Stimulated activated CD8-positive, alpha-beta memory T cell treated with anti-CD3 and anti-CD28 coated beads, Interleukin-15, amount 100 ng/mL, for 4 hours (primary cell): ENCODE measurements at places on chromosomes 6 and 20.

DNA sequence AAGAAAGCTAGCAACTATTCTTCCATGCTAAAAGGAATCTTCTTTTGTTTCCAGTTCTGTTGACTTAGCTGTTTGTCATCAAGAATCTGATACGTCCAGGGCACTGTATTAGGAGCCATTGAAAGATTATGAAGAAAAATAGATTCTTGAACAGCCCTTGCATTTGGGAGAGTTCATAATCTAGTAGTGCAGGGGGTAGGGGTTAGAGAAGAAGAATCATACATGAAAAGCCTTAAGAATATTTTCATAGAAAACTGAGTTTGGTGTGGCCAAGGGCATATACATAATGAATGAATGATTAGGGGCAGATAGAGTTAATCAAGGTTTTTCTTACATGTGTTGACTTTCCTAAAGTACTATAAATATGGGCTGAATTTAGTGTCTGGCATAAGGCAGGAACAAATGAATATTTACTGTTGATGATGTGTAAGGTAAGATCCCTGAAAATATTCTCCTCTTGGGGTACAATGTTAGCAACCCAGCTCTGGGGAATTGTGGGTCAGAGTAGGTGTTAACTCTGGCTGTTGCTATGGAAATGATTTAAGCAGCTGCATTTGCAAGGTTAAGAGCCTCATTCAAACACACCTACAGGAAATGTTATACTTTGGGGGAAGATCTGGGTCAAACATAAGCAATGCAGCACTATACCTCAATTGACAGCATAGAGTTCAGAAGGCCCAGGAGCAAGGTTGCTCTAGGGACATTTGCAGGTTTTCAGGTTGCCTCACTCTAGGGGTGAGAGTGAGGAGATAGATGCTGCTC lies 667.3 kb upstream of the CITED2 start:
- DNase-seq: no peak

GRCh38 chr6:25217302-25217701 lies 61.9 kb upstream of the CARMIL1 start:
- DNase-seq: no peak

DNA sequence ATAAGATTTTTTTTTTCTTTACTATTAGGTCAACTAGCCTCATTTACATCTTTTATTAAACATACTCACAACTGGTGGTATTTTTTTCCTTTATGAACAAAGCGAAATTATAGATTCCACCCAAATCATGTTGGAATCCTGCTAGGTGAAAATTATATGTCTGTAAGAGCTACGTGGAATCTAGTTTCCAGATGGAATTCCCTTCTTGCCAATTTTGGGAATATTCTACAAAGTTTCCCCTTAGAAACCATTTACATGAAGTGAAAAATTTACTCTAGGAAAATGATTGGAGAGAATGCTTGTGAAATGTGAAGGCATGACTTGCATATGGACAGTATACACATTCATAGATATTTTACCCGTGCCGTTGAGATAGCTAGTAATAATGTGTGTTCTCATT lies 1111.3 kb downstream of the KIF16B start:
- no peak for DNase-seq

DNA sequence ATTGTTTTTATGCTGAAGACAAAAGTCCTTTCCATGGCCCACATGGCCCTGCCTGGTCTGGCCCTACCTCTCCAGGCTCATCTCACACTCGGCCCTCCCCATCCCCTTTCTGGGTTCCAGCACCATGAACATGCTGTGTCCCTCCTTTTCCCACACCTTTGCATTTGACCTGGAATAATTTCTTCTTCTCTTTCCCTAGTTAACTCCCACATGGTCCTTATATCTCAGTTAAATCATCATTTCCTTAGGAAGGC lies 38.9 kb downstream of the PIGU start:
- DNase-seq: no peak

DNA sequence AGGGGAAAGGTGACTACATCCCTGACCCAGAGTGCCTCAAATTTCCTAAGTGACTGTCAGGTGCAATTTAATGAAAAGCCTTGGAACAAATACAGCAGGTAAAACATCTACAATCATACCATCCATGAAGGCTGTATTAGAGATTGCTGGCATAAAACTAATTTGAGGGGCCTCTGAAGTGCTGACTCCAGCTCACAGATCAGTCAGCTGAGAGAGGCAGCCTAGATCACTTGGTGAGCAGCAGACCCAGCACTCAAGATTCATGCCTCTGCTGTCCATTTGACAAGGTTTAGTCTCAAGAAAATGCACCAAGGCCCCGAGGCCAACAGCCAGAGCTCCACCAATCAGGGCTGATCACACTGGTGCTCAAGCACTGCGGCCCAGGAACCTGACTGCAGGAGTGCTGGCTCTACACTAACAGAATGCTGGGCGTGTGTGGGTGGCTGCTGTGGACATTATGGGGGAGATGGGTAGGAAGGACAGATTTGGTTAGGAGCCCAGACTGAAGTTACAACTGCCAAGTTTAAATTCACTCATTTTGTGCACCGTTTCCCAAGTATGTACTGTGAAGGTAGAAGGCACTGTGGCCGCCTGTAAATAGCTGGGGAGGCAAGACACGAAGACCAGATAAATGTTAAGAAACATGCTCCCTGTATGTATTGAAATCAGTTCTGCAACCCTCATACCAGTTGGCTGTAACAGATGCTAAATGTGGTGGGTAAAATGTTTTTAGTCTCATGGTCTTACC lies 28.2 kb downstream of the SNX5 start:
- DNase-seq: no peak

- DNase-seq: no peak
These were observed 15.7 kb downstream of the C6orf15 start for GRCh38 chr6:31096656-31097055.

DNA sequence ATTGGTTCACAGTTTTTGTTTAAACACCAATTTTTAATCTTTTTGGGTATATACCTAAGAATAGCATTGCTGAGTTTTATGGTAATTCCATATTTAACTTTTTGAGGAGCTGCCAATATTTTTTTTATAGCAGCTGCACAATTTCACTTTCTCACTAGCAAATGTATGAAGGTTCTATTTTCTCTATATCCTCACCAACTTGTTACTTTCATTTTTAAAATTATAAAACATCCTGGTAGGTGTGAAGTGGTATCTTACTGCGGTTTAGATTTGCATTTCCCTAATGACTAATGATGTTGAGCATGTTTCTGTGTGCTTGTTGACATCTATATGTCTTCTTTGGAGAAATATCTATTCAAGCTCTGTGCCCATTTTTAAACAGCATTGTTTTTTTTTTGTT lies 452.1 kb downstream of the GRIK2 start:
- DNase-seq: no peak

- no peak for DNase-seq
These were observed 132.5 kb upstream of the TRAF3IP2 start for GRCh38 chr6:111738156-111738555.

GRCh38 chr6:143773506-143774150 lies 69.5 kb upstream of the LTV1 start:
- no peak for DNase-seq

DNA sequence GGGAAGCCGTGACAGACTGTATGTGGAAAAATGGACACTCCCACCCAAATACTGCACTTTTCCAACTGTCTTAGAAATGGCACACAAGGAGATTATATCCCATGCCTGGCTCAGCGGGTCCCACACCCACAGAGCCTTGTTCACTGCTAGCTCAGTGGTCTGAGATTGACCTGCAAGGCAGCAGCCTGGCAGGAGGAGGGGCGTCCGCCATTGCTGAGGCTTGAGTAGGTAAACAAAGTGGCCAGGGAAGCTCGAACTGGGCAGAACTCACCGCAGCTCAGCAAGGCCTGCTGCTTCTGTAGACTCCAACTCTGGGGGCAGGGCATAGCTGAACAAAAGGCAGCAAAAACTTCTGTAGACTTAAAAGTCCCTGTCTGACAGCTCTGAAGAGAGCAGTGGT lies 11.4 kb upstream of the RNF146 start:
- DNase-seq: no peak
